ENCODE measurements at places on chromosomes 1 and 21. TPM values are rescaled to one million over a fixed set of nuclear protein-coding genes. Genes with fewer than 3 reads are reported as not detected.

DNA sequence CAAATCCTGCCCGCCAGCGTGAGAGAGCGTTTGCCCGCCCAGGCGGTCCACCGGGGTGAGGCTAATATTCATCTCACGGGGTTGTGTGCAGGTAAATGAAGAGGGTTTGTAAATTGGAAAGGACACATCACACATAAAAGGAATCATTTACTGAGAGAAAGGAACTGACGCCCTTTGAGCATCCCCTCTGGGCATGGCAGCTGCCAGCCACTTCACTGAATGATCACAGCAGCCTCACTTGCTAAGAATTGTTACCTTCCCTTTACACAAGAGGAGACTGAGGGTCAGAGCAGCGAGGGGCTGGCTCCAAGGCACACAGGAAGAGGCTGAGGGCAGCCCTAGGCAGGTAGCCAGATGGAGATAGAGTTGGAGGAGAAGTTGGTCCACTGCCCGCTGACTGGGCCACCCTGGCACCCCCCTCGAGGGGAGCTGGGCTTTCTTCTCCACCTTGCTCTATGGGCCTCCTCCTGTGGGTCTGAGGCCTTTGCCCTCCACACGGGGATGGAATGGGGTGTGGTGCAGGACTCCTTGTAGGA, 96.0 kb downstream of the FOXD2 start:
- H3K4me1 ChIP-seq, result no peaks in the 10 kb centered on the region
- H3K4me3 ChIP-seq, result no peak overlapping the region
- no peak overlapping the region for H3K27ac ChIP-seq
- DNase-seq, result no peak
- no peaks in the 10 kb centered on the region for H3K27me3 ChIP-seq
- no peaks in the 10 kb centered on the region for H3K36me3 ChIP-seq

IL22RA1 gene
- 164 TPM for total RNA-seq

DNA sequence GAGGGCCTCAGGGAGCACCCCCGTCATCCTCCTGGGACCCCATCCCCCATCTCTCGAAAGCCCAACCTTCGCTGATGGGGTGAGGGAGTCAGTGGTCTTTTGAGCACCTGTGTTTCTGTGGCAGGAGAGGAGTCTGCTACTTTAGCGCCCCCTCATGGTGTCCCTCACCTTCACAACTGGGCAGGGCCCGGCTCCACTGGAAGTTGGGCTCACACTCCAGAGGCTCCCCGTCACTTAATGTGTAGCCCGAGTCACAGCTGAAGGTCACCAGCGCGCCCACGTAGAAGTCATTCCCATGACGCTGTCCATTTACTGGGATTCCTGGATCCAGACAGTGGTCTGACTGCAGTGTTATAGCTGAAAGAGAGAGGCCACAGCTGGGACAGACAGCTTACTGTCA, 139.5 kb upstream of the HMGB4 start:
- H3K27ac ChIP-seq, result no peak overlapping the region
- H3K4me1 ChIP-seq, result no peaks in the 10 kb centered on the region
- H3K36me3 ChIP-seq, result no peaks in the 10 kb centered on the region

C4BPB gene
- 2.9 TPM for total RNA-seq

DNA sequence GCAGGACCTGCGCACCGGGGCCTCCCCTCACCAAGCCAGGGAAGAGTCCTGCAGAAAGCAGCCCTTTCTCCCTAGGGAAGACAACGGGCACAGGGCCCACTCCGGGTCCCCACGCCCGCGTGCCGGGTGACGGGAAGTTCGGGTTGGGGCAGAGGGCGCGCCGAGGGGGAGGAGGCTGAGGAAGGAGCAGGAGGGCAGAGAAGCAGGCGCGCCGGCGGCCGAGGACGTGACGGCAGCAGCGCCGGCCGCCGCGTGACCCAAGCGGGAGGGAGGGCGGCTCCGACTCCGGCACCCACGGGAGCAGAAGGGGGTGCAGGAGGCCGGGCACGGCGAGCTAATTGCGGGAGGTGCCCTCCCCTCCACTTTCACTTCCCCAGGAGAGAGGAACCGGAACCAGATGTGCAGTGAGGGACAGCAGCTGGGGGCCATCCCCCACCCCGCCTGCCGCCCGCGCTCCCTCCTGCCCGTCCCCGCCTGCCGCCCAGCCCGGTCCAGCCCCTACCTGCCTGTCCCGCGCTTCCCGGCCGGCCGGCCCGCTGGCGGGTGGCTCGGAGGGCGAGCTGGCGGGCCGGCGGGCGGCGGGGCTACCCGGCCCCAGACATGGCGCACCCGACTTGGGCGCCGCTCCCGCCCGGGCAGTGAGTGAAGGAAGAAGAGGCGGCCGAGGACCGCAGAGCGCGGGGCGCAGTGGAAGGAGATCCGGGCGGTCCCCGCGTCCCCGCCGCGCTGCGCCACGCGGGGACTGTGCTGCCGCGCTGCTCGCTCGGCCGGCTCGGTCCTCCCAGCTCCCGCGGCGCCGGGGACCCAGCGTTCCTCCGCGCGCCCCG, 510 bp downstream of the DENND4B start:
- no peaks in the 10 kb centered on the region for H3K27me3 ChIP-seq
- H3K27ac ChIP-seq, result peak overlapping the region; percentile 87
- no peaks in the 10 kb centered on the region for H3K4me1 ChIP-seq
- H3K4me3 ChIP-seq, result peak overlapping the region; percentile 95
- H3K36me3 ChIP-seq, result no peaks in the 10 kb centered on the region
- peak; percentile 83 for DNase-seq

NEGR1 gene
- total RNA-seq, result 3.0 TPM

GRCh38 chr1:216535059-216535458, 111.8 kb upstream of the USH2A start:
- no peak for DNase-seq
- no peaks in the 10 kb centered on the region for H3K4me1 ChIP-seq
- H3K27ac ChIP-seq, result no peak overlapping the region
- no peak overlapping the region for H3K4me3 ChIP-seq

GRCh38 chr1:197393105-197393504, 125.1 kb downstream of the CRB1 start:
- H3K27ac ChIP-seq, result no peak overlapping the region
- H3K4me1 ChIP-seq, result no peaks in the 10 kb centered on the region
- no peak overlapping the region for H3K4me3 ChIP-seq
- no peak for DNase-seq
- no peaks in the 10 kb centered on the region for H3K27me3 ChIP-seq
- no peaks in the 10 kb centered on the region for H3K36me3 ChIP-seq

DNA sequence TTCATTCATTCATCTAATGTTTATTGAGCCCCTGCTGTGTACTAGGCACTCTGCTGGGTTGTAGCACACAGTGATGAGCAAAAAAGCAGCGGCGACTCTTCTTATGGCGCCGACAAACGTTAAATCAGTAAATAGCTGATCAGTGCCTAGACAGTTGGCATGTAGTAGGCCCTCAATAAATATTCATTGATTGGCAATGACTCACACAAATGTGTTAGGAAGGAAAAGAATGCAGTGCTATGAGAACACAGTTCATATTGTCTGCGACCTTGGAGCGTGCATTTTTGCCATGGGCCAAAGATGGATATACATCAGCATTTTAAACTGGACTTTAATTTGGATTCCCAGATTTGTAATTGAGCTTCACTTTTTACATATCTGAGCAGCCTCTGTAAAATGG, 52.0 kb downstream of the PRDM2 start:
- H3K36me3 ChIP-seq, result no peaks in the 10 kb centered on the region
- H3K4me3 ChIP-seq, result no peak overlapping the region
- H3K27ac ChIP-seq, result no peak overlapping the region
- no peaks in the 10 kb centered on the region for H3K27me3 ChIP-seq
- H3K4me1 ChIP-seq, result peaks cover 18% of the 10 kb centered on the region

GRCh38 chr1:29835874-29836273, 599.6 kb downstream of the PTPRU start:
- H3K4me3 ChIP-seq, result no peak overlapping the region
- H3K27me3 ChIP-seq, result no peaks in the 10 kb centered on the region
- no peaks in the 10 kb centered on the region for H3K4me1 ChIP-seq
- H3K36me3 ChIP-seq, result no peaks in the 10 kb centered on the region
- DNase-seq, result no peak

DNA sequence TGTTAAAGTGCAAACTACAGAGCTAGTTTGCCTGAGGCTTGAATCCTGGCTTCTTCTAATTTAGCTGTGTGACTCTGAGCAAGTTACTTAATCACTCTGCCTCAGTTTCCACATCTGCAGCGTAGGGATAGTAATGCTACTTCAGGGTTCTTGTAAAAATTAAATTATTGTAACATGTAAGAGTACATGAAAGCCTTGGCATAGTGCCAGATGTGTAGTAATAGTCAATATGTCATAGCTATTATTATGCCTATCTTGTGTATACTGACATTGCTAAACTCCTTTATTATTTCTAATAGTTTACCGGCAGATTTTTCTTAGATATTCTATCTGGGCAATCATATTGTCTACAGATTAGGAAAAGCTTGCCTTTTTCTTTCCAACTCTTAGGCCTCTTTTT, 6.8 kb upstream of the TADA1 start:
- H3K4me1 ChIP-seq, result no peaks in the 10 kb centered on the region
- H3K36me3 ChIP-seq, result no peaks in the 10 kb centered on the region
- no peak overlapping the region for H3K27ac ChIP-seq
- H3K27me3 ChIP-seq, result no peaks in the 10 kb centered on the region

HES3 gene
- not detected for total RNA-seq

DNA sequence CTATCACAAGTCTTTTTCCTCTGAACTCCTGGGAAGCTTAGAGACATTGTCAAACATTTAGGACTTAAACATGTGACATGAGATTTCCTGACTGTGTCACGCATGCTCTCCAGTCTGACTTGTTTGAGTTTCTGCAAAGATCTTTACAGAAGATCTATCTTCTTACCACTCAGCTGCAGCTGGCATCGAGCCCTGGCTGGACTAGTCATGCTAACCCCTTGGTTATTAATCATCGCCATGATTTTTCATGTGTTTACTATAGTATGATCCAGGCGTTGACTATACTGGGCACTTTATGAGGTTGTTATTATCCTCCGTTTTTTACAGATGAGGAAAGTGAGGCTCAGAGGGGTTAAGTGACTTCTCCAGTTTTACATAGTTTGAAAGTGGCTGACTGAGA, 18.1 kb upstream of the IRF2BP2 start:
- no peak overlapping the region for H3K27ac ChIP-seq
- H3K4me1 ChIP-seq, result peaks cover 20% of the 10 kb centered on the region
- no peaks in the 10 kb centered on the region for H3K27me3 ChIP-seq
- H3K4me3 ChIP-seq, result no peak overlapping the region
- no peak for DNase-seq

DNA sequence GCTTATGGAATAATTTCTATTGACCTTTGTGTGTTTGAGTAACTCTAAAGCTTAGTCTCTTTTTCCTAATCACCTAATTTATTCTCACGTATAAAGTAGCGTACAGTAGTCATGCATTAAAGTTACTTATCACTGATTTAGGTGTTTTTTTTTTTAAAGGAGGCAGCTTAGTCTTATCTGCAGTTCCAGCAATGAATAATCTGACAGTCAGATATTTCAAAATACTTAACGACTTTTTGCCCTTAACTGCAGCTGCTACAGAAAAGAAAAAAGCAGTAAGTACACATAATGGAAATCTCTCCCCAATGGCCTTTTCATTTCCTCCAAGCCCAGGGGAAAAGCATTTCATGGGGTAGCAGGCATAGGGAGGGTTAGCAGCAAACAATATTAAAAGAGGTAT, 54.6 kb downstream of the SLC35F3 start:
- H3K4me3 ChIP-seq, result no peak overlapping the region
- H3K27me3 ChIP-seq, result no peaks in the 10 kb centered on the region
- no peak for DNase-seq
- no peak overlapping the region for H3K27ac ChIP-seq
- no peaks in the 10 kb centered on the region for H3K4me1 ChIP-seq

ECE1 gene
- 87.9 TPM for total RNA-seq

GPN2 gene
- 10.7 TPM for total RNA-seq

DNA sequence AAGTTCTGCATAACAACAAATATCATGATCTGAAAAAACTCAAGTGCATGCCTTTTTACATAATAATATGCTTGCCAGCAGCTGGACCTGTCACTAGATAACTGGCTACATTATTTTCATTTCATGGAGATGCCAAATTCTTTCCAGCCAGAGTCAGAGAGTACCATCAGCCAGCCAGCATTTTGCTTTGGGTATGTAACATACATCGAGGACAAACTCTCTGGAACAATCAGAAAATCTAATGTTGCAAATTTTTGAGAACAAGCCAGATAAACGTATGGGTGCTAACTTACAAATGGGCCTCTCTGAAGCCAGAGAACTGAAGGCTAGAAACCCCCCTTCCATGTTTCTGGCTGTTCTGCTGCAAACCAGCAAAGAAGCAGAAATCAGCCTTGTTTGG, 76.3 kb upstream of the BACE2 start:
- H3K36me3 ChIP-seq, result no peaks in the 10 kb centered on the region
- no peak overlapping the region for H3K4me3 ChIP-seq
- no peak overlapping the region for H3K27ac ChIP-seq
- H3K4me1 ChIP-seq, result no peaks in the 10 kb centered on the region

GRCh38 chr1:197736685-197737084, 38.6 kb downstream of the DENND1B start:
- no peak for DNase-seq
- H3K4me3 ChIP-seq, result no peak overlapping the region
- H3K36me3 ChIP-seq, result no peaks in the 10 kb centered on the region
- peaks cover 5% of the 10 kb centered on the region for H3K4me1 ChIP-seq
- no peak overlapping the region for H3K27ac ChIP-seq

CD48 gene
- total RNA-seq, result 1.7 TPM

GRCh38 chr1:153944005-153944826, 2.3 kb downstream of the DENND4B start:
- no peaks in the 10 kb centered on the region for H3K27me3 ChIP-seq
- H3K4me1 ChIP-seq, result no peaks in the 10 kb centered on the region
- H3K27ac ChIP-seq, result peak overlapping the region; percentile 93

DNA sequence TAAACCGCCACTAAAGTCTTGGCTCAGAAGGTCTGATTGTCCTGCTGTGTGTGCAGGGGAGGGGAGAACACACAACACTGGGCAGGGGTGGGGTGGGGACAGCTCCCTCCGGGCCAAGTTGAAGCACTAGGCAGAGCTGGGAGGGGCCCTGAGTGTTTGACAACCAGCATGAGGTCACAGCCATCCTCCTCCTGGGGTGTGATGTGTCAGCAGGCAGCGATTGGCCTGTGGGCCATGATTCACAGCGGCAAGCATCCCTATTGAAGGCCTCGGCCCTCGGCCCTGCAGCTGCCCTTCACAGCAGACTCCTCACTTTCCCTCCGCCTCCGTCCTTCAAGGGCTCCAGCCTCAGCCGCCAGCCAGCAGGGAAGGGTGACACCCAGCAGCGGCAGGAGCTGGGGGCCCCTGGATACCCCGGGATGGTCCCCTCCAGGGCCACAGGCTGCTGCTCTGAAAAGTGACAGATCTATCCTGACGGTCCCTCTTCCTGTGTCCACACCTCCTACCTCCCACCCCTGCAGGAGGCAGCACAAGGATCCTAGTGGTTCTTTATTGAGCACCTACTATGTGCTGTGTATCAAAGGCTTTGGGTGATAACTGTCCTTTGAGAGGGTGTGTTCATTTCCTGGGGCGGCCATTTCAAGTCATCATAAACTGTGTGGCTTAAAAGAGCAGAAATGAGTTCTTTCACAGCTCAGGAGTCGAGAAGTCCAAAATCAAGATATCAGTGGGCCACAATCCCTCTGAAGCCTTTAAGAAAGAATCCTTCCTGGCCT, 66.0 kb upstream of the SLC25A33 start:
- DNase-seq, result no peak
- H3K27me3 ChIP-seq, result no peaks in the 10 kb centered on the region
- H3K36me3 ChIP-seq, result no peaks in the 10 kb centered on the region
- H3K4me3 ChIP-seq, result no peak overlapping the region
- H3K4me1 ChIP-seq, result no peaks in the 10 kb centered on the region
- H3K27ac ChIP-seq, result no peak overlapping the region
